Muscle of arm (tissue), 14 donors: ENCODE measurements at places on chromosomes 12 and 14. TPM values are rescaled to one million over a fixed set of nuclear protein-coding genes. Genes with fewer than 3 reads are reported as not detected.

GRCh38 chr12:15307079-15307478 lies 15.2 kb upstream of the PTPRO start:
- DNase-seq: no peak

Gene TRHDE
- polyA plus RNA-seq: 1.6 TPM

GRCh38 chr12:102023343-102023930 lies 38.4 kb downstream of the WASHC3 start:
- DNase-seq: no peak

DNA sequence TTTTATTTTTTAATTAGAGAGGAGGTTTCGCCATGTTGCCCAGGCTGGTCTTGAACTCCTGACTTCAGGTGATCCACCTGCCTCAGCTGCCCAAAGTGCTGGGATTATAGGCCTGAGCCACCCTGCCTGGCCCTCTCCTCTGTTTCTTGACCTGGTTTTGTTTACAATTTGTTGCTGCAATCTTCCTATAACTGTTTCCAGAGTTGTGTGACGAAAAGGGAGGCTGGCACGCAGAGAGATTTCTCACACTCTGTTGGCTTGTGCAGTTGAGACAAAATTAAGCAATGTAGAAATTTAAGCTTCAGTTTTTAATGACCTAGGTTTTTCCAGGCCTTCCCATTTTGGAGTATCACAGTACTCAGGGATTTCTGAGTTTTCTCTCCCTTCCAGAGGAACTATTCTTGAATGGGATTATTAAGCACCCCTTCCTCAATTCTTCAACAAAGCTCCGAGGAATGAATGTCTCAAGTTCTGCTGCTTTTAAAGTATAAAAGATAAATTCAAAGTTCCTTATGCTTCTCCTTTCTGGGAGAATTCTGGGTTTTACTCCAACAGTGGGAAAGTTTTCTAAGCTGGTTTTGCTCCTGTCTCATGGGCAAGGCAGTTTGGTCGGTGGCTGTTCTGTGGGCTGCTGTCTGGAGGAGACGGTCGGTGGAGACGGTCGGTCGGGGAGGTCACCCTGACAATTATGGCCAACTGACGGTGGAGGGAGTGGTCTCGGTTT lies 20.4 kb upstream of the FOS start:
- DNase-seq: peak; percentile 74

DNA sequence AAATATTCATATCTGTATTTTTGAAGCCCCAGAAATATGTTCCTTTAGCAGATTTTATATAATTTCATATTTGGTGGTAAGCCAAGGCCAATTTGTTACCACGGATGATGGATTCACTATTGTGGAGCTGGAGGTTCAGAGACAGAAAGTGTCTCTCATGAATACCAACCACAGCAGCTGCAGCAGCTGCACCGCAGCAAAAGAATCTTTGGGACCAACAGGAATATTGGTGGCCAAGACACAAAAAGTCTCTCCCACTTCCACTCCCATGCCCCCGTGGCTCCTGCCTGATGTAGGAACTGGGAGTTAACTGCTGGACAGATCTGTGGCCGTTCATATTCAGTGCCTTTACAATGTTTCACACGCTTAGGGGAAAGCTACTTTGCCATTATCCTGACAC lies 155.3 kb downstream of the ADAMTS20 start:
- DNase-seq: no peak

DNA sequence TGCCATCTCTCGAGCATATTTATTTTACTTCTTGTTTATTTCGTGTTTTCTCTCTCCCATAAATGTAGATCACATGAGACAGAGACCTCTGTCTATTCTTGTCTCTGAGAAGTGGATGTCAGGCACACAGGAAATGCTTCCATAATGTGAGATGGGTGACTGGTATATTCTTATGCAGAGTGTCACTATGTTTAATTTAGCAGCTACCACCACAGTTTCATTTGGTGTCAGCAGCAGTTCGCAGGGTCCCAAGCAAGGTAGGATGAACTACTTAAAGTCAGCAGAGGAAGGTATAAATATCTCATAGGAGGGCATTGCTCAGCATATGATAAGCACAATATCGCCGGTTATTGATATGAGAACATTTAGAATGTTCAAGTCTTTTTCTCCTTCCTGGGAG lies 180.9 kb upstream of the CNTN1 start:
- no peak for DNase-seq

DNA sequence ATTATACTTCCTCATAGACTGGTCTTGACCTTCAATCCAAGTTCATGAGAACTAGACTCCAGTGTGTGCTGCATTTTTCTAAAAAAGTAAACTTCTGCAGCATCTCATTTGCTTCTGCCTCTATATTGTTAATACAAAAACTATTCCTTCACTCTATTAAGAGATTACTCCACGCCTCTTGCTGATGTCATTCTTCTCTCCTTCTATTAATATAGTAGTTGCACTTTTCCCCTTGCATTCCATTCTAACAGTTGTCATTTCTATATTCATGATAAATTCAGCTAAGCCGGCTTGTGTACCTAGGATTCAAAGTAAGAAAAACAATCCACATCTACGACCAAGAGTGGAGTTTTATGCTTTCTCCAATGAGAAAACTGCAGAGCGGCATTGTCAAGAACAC lies 480.4 kb upstream of the NOVA1 start:
- no peak for DNase-seq

- DNase-seq: no peak
These were observed 253.7 kb downstream of the EFCAB11 start for GRCh38 chr14:89700801-89701200.

Gene GPRC5A
- polyA plus RNA-seq: not detected

GRCh38 chr12:66196806-66197205 lies 7.8 kb downstream of the IRAK3 start:
- peak; percentile 11 for DNase-seq

- no peak for DNase-seq
These were observed 43.6 kb downstream of the DYNC1H1 start for GRCh38 chr14:102007916-102008418.

Gene ST8SIA1
- polyA plus RNA-seq: 9.3 TPM

DNA sequence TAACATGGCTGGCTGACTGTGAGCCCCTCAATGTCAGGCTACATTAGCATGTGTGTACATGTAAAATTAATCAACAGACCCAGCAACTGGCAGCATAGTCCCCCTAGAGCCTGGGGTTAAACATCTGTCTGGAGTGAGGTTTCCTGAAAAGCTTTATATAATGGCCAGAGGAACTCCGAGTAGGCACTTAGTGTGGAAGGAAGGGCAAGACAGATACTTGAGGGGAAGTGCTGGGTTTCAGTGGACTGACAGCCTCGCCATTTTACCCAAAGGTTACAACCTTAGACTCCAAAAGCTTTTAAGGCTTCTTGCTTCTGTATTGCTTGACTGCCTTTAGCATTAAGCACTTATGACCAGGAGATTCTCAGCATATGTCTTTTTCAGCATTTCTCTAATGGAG lies 430.8 kb downstream of the FLRT2 start:
- DNase-seq: no peak

DNA sequence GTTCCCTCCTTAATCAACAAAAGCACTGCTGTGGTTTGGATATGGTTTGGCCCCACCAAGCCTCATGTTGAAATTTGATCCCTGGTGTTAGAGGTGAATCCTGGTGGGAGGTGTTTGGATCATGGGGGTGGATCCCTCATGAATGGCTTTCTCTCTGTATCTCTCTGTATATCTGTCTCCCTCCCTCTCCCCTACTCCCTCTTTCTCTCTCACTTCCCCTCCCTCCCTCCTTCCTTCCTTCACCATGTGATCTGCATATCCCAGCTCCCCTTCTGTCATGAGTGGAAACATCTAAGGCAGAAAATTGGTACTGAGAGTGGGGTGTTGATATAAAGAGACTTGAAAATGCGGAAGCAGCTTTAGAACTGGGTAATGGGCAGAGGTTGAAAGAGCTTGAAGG lies 5.2 kb downstream of the GSKIP start:
- DNase-seq: no peak
